ENCODE measurements at places on chromosomes 13 and 19. TPM values are rescaled to one million over a fixed set of nuclear protein-coding genes. Genes with fewer than 3 reads are reported as not detected.

Gene DAND5
- 0.19 TPM for total RNA-seq

DNA sequence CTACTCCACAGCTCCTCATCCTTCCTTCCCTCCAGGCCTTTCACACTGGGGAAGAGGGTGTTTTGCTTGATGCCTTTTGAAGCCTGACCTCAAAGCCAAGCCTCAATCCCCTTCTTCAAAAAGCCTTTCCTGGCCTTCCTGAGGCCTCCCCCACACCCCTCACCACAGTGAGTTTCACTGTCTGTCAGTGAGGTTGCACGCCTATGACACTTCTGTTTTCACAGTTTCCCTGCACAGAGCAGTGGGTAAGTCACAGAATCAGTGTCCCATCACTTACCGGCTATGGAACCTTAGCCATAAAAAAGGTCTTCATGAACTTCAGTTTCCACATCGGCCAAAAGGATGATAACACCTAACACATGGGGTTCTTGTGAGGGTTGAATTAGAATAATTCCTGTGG, 371.4 kb downstream of the UQCRFS1 start:
- H3K4me3 ChIP-seq: no peak overlapping the region
- no peaks in the 10 kb centered on the region for H3K4me1 ChIP-seq
- H3K27ac ChIP-seq: no peak overlapping the region
- DNase-seq: no peak

DNA sequence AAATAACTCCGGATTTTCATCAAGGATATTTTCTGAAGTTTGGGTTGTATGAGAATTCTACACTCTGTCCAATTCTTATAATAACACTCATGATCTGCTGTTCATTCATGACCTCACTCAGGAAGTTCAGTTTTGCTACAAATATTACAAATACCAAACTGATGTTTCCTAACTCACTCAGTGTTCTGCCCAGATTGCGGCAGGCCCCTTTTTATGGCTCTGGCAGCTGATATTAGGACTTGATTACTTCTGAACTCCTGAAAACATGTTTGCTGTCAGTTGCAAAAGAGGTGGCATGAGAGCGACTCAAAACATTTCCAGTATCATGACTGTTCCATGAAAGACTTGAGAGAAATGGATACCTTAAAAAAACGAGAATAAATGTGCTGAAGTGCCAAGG, 188.0 kb downstream of the RGCC start:
- no peak for DNase-seq
- no peak overlapping the region for H3K4me3 ChIP-seq
- H3K27me3 ChIP-seq: no peaks in the 10 kb centered on the region
- no peaks in the 10 kb centered on the region for H3K36me3 ChIP-seq

GRCh38 chr13:80475718-80476117, 134.8 kb upstream of the SPRY2 start:
- H3K4me1 ChIP-seq: no peaks in the 10 kb centered on the region
- H3K27ac ChIP-seq: no peak overlapping the region
- H3K36me3 ChIP-seq: no peaks in the 10 kb centered on the region
- H3K27me3 ChIP-seq: no peaks in the 10 kb centered on the region

DNA sequence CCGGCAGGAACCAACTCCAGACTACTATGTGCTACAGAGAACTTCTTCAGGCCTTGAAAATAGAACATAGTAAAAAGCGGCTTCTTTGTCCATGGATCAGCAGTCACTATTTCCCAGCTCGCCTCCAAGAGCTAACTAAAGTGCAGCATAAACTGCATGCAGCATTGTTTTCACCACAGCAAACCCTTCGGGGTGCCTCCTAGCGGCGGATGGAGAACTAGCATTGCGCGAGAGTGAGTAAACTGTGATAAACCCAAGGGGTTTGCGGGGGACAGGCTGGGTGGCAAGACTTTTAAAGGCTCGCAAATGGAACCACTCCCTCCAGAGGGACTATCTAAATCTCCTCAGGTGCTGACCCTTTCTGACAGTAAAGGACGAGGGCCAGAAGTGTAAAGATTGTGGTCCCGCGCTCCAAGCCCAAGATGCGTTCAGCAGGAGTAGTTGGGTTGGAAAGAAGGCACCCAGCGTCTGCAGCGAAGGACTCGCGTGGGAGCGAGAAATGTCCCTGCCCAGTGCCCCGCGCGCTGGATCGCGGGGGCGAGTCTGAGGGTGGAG, 21.5 kb upstream of the SGCG start:
- no peak overlapping the region for H3K4me3 ChIP-seq
- DNase-seq: peak; percentile 42
- H3K27ac ChIP-seq: no peak overlapping the region
- no peaks in the 10 kb centered on the region for H3K4me1 ChIP-seq
- H3K27me3 ChIP-seq: no peaks in the 10 kb centered on the region

DNA sequence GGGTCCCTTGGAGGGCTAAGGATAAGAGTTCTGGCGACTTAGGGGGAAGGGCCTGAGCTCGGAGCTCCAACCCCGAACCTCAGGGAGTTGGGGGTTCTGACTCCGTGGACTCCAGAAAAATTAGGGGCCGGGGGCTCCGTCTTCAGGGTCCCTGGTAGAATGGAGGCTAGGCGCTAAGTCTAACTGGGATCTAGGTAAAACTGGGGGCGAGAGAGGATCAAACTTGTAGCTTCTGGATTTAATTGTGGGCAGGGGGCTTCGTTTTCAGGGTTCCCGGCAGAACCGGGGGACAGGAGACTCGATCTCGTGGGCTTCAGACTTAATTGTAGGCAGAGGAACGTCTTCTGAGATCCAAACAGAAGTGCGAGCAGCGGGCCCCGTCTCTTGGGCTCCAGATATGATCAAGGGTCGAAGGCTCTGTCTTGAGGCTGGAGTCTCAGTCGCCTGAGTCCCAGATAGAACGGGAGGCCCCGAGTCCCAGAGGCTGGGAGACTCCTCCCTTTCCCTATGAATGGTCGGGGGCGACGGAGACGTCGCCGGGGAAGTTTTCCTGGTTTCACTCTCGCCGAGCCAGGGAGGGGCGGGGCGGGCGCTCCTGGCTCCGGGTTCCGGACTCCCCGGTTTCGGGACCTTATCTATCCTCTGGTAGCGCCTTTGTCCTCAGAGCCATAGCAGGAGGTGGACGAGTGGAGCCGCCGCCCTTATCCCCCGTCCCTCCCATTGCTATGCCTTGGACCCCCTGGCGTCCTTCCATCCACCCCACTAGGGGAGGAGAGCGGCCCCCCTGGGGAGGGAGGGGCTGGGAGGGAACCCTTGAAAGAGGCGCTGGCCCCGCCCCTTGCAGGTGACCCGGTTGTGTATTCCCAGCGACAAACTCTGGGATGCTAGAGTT, 1.3 kb downstream of the NECTIN2 start:
- H3K27ac ChIP-seq: peak overlapping the region; percentile 91
- no peaks in the 10 kb centered on the region for H3K36me3 ChIP-seq
- DNase-seq: peak; percentile 86
- H3K4me1 ChIP-seq: peaks cover 5% of the 10 kb centered on the region

Gene KLK1
- 104 TPM for total RNA-seq

DNA sequence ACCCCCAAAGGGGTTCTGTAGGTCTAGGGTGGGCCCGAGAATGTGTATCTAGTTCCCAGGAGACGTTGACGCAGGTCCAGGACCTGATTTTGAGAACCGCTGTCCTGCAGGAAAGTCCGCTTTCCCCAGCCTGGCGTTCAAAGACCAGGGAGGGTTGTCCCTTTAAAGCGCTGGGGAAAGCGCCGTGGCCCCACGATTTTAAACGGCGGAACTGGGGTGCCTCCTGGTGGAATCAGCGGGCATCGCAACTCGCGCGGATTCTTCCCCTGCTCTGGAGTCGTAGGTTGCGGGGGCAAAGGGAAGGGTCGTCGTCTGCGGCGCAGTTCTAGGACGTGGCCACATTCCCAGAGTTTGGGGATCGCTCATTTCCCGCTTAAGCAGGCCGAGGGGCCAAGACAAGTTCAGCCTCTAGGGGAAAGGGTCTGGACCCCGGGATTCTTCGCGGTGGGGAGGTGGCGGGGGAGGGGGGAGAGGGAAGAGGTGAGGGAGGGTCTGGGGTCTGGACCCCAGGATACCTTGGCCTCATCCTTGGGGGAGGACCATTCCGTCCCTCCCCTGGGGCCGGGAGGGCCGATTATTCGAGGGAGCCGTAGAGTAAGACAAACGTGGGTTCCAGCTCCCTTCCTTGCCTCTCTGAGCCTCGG, 7.7 kb downstream of the PNMA8B start:
- peak; percentile 77 for DNase-seq
- H3K27ac ChIP-seq: no peak overlapping the region
- peaks cover 24% of the 10 kb centered on the region for H3K27me3 ChIP-seq
- H3K4me1 ChIP-seq: peaks cover 4% of the 10 kb centered on the region
- no peak overlapping the region for H3K4me3 ChIP-seq

Gene TMEM255B
- total RNA-seq: 4.2 TPM

GRCh38 chr13:109332506-109333499, 453.6 kb downstream of the IRS2 start:
- H3K36me3 ChIP-seq: no peaks in the 10 kb centered on the region
- no peaks in the 10 kb centered on the region for H3K27me3 ChIP-seq
- H3K27ac ChIP-seq: peak overlapping the region; percentile 29
- H3K4me1 ChIP-seq: no peaks in the 10 kb centered on the region
- peak overlapping the region; percentile 8 for H3K4me3 ChIP-seq
- DNase-seq: peak; percentile 36

DNA sequence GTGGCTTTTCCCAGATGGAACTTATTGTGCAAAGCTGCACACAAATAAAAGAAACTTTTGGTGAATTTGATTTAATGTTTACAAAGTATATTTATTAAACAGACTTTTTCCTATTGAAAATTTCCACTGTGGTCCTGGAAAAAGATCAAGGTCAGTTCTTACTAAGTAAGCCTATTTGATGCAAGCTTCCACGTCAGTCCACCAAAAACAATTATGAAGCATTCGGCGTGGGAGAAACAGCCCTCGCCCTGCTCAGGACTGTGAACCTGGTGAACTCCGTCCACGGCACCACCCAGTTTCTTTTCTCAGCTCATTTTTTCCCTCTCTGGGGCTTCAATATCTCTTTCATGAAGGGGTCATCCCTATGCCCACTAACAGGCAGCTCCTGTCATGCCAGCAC, 149.8 kb downstream of the EFNB2 start:
- H3K36me3 ChIP-seq: no peaks in the 10 kb centered on the region
- no peak overlapping the region for H3K27ac ChIP-seq
- H3K27me3 ChIP-seq: no peaks in the 10 kb centered on the region
- no peak overlapping the region for H3K4me3 ChIP-seq
- no peak for DNase-seq

GRCh38 chr13:110015253-110015652, 228.9 kb upstream of the IRS2 start:
- DNase-seq: no peak
- no peaks in the 10 kb centered on the region for H3K36me3 ChIP-seq
- no peaks in the 10 kb centered on the region for H3K4me1 ChIP-seq
- H3K4me3 ChIP-seq: no peak overlapping the region
- no peak overlapping the region for H3K27ac ChIP-seq

DNA sequence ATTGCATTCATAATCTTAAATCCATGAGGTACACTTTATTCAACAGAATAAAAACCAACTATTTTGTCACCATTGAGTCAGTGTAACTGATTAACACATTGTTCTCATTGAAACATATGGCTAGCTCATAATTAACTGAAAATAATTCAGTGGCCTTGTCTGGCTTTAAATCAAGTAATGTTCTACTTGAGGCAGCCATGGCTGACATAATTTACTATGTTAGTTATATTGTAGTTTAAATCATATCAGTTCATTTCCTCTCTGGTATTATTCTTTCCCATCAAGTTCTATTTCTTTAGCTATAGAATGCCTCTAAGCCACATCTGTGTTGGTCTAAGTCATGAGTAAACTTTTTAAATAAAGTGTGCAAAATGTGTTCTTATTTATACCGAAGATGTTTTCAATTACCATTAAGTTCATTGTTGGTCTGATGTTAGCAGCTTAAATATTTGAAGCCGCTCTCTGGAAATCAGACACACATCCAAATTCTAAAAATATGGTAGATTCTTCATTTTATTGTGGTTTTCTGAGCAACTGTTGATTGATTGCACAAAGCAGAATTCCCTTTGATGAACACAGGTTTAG, 393.7 kb downstream of the GPC6 start:
- no peak for DNase-seq
- H3K36me3 ChIP-seq: no peaks in the 10 kb centered on the region
- H3K4me1 ChIP-seq: no peaks in the 10 kb centered on the region
- no peaks in the 10 kb centered on the region for H3K27me3 ChIP-seq
- no peak overlapping the region for H3K4me3 ChIP-seq

- no peak for DNase-seq
- H3K27me3 ChIP-seq: no peaks in the 10 kb centered on the region
- H3K4me1 ChIP-seq: no peaks in the 10 kb centered on the region
- H3K36me3 ChIP-seq: no peaks in the 10 kb centered on the region
- no peak overlapping the region for H3K4me3 ChIP-seq
- no peak overlapping the region for H3K27ac ChIP-seq
These were observed 9.6 kb upstream of the GARRE1 start for GRCh38 chr19:34244611-34245299.

Gene ZNF547
- total RNA-seq: 1.2 TPM

- no peaks in the 10 kb centered on the region for H3K27me3 ChIP-seq
- no peak overlapping the region for H3K27ac ChIP-seq
- no peak for DNase-seq
These were observed 14.1 kb downstream of the NUCB1 start for GRCh38 chr19:48914181-48914580.

Gene FUT1
- 0.59 TPM for total RNA-seq

DNA sequence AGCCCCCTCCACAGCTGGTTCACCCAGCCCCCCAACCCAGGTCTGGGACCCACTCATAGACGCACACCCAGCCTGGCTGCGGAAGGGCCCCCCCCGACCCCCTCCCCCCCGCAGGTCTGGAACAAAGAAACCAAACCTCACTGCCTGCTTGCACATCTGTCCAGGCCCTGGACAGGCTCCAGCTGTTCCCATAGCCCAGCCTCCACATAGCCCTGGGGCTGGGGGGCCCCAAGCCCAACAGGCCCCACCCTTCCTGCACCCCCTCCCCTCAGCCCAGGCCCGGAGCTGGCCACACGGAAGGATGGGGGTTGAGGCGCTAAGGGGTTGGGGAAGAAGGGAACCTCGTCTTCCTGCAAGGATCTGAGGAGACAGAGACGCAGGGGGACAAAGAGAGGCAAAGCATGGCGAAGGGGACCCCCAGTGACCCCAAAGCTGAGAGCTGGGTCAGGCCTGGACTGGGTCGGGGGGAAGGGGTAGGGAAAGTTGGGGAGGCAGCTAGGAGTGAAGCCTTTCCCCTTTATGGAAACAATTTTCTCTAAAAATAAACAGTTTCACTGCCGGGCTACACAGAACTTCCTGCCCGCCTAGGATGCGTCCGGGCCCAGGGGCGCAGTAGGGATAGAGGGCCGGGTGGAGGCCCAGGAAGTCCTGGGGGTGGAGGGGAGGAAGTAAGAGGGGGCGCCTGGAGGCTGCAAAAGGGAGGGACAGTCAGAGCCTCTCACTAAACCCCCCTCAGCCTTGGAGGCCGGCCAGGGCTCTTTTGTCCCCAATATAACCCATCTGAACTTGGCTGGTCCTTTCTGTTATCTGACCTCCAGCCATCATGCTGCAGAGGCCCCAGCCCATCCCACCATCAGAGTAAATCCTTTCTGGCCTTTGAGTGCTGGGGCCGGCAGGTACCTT, 2.4 kb downstream of the KANK2 start:
- peak overlapping the region; percentile 44 for H3K27ac ChIP-seq
- peak overlapping the region; percentile 23 for H3K4me3 ChIP-seq
- no peaks in the 10 kb centered on the region for H3K36me3 ChIP-seq
- H3K4me1 ChIP-seq: no peaks in the 10 kb centered on the region
- H3K27me3 ChIP-seq: no peaks in the 10 kb centered on the region

Gene PLPP2
- total RNA-seq: 88.6 TPM
